IPS-NIHi11 (cell line): ENCODE measurements at places on chromosomes 1 and 21.
A peak's percentile ranks its signal among the peaks of the same experiment; 100 is the strongest.

GRCh38 chr1:226369110-226369509 is 38.8 kb downstream of the PARP1 start:
- no peak for DNase-seq

- DNase-seq = peak; percentile 47
Measured at GRCh38 chr1:232622981-232623380, 7.0 kb downstream of the SIPA1L2 start.

- DNase-seq = no peak
Measured at GRCh38 chr1:175179837-175180590, 12.6 kb downstream of the KIAA0040 start.

- peak; percentile 29 for DNase-seq
Measured at GRCh38 chr1:178282949-178283367, 189.1 kb downstream of the RASAL2 start.

- DNase-seq = no peak
Measured at GRCh38 chr1:178500936-178501554, 4.3 kb upstream of the CLEC20A start.

DNA sequence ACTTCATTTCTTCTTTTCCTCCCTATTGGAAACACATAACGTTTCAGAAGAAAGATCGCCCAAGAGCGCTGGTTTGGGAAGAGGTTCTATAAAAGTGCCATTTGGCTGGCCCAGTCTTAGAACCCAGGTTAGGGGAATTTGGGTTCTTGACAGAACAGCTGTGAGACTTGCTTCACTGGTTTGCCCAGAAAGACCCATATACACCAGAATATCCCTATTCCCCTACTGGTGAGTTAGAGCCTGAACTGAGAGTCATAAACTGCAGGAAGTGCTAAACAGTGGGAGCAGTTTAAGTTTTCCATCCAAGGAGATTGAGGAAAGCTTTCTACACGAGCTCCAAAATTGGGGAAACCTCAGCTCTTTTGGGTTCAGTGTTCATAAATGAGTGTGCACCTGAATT is 275.2 kb downstream of the VAV3 start:
- DNase-seq = no peak

GRCh38 chr1:177427811-177428210 is 257.1 kb downstream of the BRINP2 start:
- no peak for DNase-seq
